Effector memory CD4-positive, alpha-beta T cell (primary cell): ENCODE measurements at places on chromosomes 11 and 22.
A peak's percentile ranks its signal among the peaks of the same experiment; 100 is the strongest.

DNA sequence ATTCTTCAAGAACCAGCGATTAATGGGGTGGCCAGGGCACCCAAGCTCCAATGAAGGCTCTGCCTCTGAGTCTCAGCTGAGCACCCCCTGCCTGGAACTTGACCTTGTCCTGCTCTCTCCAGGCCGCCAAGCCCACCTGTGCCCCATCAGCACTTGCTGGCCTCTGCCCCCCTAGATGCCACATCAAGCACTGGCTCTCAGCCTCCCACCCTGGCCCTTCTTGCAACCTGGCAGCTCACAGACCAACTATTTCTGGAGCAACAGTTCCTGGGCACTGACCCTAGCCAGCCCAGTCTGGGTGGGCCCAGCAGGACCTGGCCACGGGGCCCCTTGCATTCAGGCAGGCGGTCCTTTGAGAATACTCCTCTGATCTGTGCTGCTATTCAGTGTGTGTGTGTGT is 98.8 kb upstream of the PITPNB start:
- DNase-seq = no peak

GRCh38 chr11:12094872-12095800 is 15.3 kb upstream of the MICAL2 start:
- DNase-seq = no peak

- no peak for DNase-seq
These were observed 11.7 kb downstream of the BLID start for GRCh38 chr11:122104341-122104740.

DNA sequence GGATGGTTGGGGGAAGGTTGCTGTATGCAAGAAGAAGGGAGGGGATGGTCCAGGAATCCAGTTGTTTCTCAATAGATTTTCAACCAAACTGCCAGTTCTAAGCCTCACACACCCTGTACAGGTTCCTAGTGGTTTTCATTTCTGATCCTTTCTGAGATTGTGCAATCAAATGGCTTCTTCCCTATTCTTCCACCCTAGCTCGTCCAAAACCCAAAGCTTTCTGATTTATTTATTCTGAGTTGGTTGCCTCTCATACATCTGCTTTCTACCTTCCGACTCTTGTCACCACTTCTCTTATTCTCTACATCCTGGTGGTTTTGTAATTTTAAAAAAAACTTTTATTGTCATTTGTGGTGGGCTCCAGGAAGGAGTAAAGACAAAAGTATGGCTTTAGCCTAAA is 12.6 kb downstream of the OR5A2 start:
- DNase-seq = no peak

- DNase-seq = no peak
These were observed 724.9 kb upstream of the TENM4 start for GRCh38 chr11:80165744-80166143.

GRCh38 chr11:110053848-110054414 is 39.3 kb upstream of the ZC3H12C start:
- DNase-seq = no peak

GRCh38 chr11:105032495-105032894 is 2.4 kb downstream of the CASP1 start:
- DNase-seq = no peak

GRCh38 chr11:44637487-44637886 is 72.0 kb downstream of the CD82 start:
- DNase-seq = no peak

- no peak for DNase-seq
These were observed 14.3 kb downstream of the ADORA2A start for GRCh38 chr22:24441406-24442351.

DNA sequence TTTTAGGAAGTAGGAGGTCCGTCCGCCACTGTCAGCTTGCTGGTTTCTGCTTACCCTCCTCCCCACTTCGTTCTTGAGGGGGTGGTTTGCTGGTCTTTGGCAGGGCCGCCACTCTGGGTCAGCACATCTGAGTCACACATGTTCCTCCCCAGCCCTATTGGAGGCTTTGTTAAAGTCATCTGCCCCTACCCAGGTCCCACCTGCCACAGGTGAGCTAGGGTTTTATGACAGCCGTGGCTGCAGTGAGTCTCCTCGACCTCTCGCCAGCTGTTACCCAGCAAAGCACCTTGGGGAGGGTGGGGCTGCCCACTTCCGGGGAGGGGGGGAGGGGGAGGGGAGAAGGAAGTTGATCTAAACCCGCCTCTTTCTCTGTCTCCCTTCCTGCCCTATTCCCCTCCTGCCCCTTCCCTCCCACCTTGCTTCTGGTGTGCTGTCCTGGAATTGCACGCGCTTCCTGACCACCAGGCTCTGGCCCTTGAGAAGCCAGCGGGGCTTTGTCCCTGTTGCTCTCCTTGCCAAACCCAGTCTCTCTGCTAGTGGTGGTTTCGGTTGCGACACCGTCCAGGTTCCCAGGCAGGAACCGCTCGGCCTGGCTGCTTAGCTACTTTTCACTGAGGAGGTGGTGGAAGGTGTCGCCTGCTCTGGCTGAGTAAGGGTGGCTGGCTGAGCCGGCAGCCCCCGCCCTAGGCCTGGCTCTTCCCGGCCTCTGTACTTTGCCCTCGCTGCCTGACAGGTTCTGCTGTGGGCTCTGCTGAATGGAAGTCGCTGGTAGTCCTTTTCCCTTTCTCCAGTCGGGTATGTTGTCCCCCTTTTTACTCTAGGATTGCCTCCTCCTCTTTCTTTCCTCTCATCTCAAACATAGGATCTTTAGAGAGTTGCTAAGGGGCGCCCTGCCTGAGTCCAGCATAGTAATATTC is 28.5 kb downstream of the RCOR2 start:
- peak; percentile 65 for DNase-seq

DNA sequence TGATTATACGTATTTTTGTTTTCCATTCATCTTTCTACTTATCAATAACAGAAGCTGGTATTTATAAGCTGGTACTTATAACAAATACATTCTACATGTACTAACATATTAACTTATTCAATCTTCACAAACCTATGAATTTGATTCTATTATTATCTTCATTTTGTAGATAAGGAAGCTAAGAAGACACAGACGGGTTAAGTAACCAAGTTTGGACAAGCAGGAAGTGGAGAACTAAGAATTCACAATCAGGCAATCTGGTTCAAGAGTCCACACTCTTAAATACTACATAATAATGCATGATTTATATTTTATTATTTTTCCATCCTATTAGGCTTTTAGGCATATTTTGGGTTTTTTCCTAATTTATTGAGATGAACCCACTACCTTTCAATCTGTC is 25.0 kb downstream of the FCHSD2 start:
- DNase-seq = no peak

- DNase-seq = no peak
These were observed 42.2 kb downstream of the RPUSD4 start for GRCh38 chr11:126169291-126169690.

DNA sequence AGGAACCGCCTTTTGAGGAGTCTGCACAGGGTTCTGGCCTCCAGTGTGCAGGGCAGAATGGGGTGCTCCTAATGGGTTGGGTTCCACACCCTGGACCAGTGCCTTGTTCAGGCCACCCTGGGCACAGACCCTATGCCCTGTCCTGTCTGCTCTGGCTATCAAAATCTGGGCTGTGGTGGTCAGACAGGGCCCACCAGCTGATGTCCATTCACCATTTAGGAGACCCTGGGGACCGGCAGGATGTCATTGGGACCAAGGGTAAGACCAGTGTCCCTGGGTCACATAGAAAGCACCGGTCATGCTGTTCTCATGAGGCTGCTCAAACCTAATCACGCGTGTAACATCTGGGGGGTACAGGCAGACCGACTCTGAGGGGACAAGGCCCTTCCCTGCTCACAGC is 37.3 kb downstream of the PARVG start:
- DNase-seq = no peak

- DNase-seq = no peak
These were observed 22.2 kb downstream of the OTUB1 start for GRCh38 chr11:64008283-64008913.

- no peak for DNase-seq
These were observed 10.0 kb downstream of the NCAM1 start for GRCh38 chr11:112971195-112971594.

- no peak for DNase-seq
These were observed 75.4 kb downstream of the SWAP70 start for GRCh38 chr11:9739123-9739900.

DNA sequence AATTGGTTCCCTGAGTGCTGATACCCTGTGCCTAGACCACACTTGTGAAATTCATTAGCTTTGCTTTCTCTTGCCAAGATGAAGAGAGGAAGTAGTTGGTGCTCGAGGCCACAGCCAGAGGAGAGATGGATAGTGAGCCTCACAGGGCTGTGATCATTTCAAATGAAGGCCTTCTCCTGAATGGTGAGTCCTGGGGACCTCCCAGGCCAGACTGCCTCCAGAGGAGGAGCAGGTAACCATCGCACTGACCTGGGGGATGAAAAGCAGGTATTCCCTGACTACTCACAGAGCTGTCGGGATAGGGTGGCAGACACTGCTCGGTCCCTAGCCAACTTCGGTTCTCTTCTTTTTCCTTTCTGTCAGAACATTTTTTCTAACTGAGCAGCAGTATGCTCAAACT is 4.8 kb upstream of the FXYD6 start:
- no peak for DNase-seq

GRCh38 chr22:30609260-30610185 is 2.5 kb downstream of the TCN2 start:
- DNase-seq = no peak

DNA sequence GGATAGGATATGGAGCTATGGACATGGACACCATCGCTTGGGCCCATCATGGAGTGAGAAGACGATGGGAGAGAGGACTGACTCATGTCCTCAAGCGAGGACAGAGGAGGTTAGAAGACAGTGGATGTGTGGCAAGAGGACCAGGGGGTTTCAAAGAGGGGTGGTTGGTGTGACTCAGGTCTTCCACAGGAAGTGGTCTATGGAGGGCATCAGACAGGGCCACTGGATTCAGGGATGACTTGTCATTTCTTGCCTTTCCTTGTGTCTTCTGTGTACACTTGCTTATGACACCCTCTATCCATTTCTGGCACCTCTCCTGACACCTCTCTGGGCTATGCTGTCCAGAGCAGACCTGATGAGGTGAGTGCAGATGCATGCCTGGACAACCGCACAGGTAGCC is 115.4 kb downstream of the OSBP2 start:
- DNase-seq = no peak

- DNase-seq = no peak
These were observed 13.7 kb upstream of the ST3GAL4 start for GRCh38 chr11:126341760-126342161.

DNA sequence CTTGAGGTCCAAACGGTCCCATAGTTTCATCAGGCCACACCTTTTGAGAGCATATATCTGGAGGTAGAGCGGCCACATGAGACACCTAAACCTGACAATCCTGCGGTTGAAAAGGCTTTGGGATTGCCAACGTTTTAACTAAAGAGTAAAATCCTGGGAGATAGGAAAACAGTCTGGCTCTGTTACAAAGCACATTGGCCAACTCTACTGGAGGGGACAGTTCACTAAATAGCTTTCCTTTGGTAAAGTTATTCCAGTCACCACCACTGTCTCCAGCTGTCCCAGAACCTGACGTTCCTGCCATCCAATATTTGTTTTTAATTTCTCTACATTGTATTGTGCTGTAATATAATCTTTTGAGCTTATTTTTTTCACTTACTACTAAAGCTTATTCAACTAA is 22.0 kb downstream of the ABTB2 start:
- DNase-seq = no peak

GRCh38 chr11:128058580-128059208 is 528.7 kb downstream of the ETS1 start:
- DNase-seq = no peak

GRCh38 chr11:128303383-128303782 is 284.0 kb downstream of the ETS1 start:
- DNase-seq = no peak

- DNase-seq = no peak
These were observed 104.3 kb downstream of the EXT2 start for GRCh38 chr11:44199816-44200215.

DNA sequence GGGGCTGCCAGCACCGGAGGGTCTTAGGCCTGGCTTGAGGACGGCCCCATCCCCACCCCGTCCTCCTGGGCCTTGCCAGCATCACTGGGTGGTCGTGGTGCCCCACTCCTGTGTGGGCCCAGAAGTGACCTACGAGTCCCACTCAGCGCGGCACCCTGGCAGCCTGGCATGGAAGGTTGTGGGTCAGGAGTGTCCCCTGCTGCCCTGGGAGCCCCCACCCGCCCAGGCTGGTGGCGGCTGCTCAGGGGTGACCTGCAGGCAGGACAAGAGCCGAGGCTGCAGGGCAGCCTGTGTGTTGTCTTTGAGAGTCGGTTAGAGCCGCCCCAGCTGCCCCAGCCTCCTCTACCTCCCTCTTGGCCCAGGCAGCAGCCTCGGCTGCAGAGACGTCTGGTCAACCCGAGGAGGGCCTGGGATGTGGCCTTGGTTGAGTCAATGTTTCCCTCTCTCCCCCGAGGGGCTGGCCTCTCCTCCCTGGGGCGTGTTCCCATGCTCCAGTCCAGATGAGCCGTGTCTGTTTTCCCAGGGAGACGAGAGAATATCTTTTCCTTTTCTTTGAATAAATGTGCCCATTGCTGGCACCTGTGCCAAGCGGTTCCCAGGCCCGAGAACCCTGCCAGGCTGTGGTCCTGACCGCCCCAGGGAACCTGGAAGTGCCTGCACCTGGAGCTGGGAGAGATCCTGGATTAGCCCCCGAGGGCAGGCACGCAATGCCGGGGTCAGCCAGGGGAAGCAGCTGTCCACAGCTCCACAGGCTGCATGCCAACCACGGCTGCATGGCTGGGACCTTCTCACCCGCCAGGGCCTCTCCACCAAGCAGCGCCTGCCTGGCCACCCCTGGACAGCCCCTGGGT is 35.7 kb upstream of the MUC5AC start:
- no peak for DNase-seq

- no peak for DNase-seq
These were observed 62.0 kb downstream of the NCAM1 start for GRCh38 chr11:113023228-113023627.

- DNase-seq = no peak
These were observed 26.5 kb upstream of the CADM1 start for GRCh38 chr11:115530752-115531151.

- DNase-seq = no peak
These were observed 116.9 kb upstream of the LDLRAD3 start for GRCh38 chr11:35826949-35827348.

DNA sequence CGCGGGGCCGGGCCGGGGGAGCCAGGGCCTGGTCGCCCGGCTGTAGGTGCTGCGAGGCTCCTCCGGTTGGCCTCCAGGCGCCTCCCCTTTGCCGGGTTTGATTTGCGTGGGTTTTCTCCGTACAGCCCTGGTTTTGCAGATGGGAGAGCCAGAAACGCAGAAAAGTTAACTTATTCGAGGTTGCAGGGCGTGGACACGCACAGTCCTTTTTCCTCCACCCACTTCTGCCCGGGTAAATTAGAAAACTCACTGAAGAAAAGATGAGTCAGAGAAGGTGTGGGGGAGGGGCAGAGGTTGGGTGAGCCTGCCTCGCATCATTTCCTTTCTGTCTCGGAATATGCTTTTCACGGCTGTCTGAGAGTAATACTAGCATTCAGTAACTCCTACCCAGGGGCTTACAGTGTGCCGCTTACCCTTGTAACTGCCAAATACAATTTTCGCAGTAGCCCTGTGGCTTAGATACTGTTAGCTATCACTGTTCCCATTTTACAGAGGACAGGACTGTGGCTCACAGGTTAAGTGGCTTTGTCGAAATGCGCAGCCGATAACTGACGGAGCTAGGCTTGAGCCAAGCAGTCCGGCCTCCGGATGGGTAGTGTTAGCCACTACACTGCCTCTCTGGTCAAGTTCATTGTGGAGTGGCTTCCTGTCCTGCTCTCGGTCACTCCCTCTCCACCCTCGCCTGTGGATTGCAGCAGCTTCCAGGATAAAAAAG is 812 bp downstream of the FADD start:
- peak; percentile 79 for DNase-seq

GRCh38 chr11:70095541-70096252 is 17.6 kb downstream of the ANO1 start:
- DNase-seq = no peak

- no peak for DNase-seq
These were observed 20.1 kb downstream of the ZBTB16 start for GRCh38 chr11:114079511-114080065.
